ENCODE measurements at places on chromosomes 6 and 20. TPM values are rescaled to one million over a fixed set of nuclear protein-coding genes. Genes with fewer than 3 reads are reported as not detected.

GRCh38 chr6:6674872-6675271 is 86.4 kb downstream of the LY86 start:
- no peaks in the 10 kb centered on the region for H3K36me3 ChIP-seq
- H3K4me3 ChIP-seq: no peak overlapping the region
- peaks cover 25% of the 10 kb centered on the region for H3K4me1 ChIP-seq
- H3K27ac ChIP-seq: no peak overlapping the region

The LAMP5 gene
- 0.32 TPM for total RNA-seq

The NOX3 gene
- not detected for total RNA-seq

- H3K36me3 ChIP-seq: no peaks in the 10 kb centered on the region
- no peaks in the 10 kb centered on the region for H3K27me3 ChIP-seq
- H3K4me1 ChIP-seq: no peaks in the 10 kb centered on the region
- DNase-seq: no peak
- no peak overlapping the region for H3K27ac ChIP-seq
Observed at GRCh38 chr20:4829514-4830215, 108.0 kb downstream of the PRND start.

- peaks cover 4% of the 10 kb centered on the region for H3K4me1 ChIP-seq
- H3K27ac ChIP-seq: no peak overlapping the region
- no peak overlapping the region for H3K4me3 ChIP-seq
- H3K27me3 ChIP-seq: no peaks in the 10 kb centered on the region
Observed at GRCh38 chr6:148850964-148851363, 104.1 kb downstream of the UST start.

GRCh38 chr6:88989215-88989614 is 25.8 kb upstream of the RNGTT start:
- no peaks in the 10 kb centered on the region for H3K27me3 ChIP-seq
- no peak overlapping the region for H3K27ac ChIP-seq
- H3K4me3 ChIP-seq: no peak overlapping the region
- H3K36me3 ChIP-seq: no peaks in the 10 kb centered on the region

DNA sequence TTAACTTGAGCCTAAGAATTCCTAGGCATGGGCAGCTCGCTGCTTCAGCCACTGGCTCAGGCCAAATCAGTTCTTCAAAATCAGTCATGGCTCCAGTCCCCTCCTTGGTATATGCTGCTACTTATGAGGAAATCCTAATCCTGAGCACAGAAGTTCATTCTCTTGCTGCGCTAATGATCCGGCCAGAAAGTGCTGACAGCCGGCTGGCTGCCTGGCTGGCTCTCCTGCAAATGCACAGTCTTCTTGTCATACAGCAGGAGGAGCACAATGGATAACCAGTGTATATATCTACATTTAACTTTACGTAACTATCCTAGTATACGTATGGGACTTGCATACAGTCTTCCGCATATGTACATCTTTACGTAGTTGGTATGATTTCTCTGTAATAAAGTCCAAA is 500.8 kb downstream of the PRKN start:
- H3K4me3 ChIP-seq: no peak overlapping the region
- H3K36me3 ChIP-seq: no peaks in the 10 kb centered on the region
- H3K4me1 ChIP-seq: no peaks in the 10 kb centered on the region

The TMEM244 gene
- not detected for total RNA-seq

The MDFI gene
- total RNA-seq: 2.2 TPM

GRCh38 chr20:24337069-24337468 is 132.4 kb upstream of the SYNDIG1 start:
- no peak overlapping the region for H3K27ac ChIP-seq
- H3K4me3 ChIP-seq: no peak overlapping the region
- H3K27me3 ChIP-seq: no peaks in the 10 kb centered on the region
- DNase-seq: no peak

The WFDC12 gene
- total RNA-seq: not detected

DNA sequence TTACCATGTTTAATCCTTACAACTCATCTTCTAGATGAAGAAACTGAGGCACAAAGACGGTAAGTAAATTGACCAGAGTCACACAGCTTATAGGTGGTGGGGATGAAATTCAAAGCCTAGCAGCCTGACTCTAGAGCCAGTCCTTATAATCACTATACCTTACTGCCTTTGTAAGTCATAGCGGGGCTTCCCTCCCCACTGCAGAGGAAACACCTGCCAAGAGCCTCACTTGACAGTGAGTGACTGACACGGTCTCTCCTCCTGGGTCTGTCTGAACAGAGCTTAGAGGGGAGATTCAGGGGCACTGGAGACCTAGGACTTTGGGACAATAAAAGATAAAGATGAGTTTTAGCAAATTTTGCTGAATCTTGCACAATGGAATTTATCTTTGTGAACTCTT is 12.8 kb downstream of the SUN5 start:
- DNase-seq: no peak
- no peak overlapping the region for H3K27ac ChIP-seq
- H3K4me1 ChIP-seq: no peaks in the 10 kb centered on the region
- no peak overlapping the region for H3K4me3 ChIP-seq
- no peaks in the 10 kb centered on the region for H3K27me3 ChIP-seq

The TENT5A gene
- 5.6 TPM for total RNA-seq

GRCh38 chr6:168091381-168092264 is 12.6 kb upstream of the FRMD1 start:
- H3K27ac ChIP-seq: no peak overlapping the region
- no peak overlapping the region for H3K4me3 ChIP-seq
- peaks cover 12% of the 10 kb centered on the region for H3K4me1 ChIP-seq
- H3K36me3 ChIP-seq: no peaks in the 10 kb centered on the region
- DNase-seq: no peak

- peak overlapping the region; percentile 54 for H3K27ac ChIP-seq
- H3K4me3 ChIP-seq: no peak overlapping the region
- DNase-seq: peak; percentile 61
- no peaks in the 10 kb centered on the region for H3K27me3 ChIP-seq
Observed at GRCh38 chr6:21537637-21538036, 55.9 kb upstream of the SOX4 start.

DNA sequence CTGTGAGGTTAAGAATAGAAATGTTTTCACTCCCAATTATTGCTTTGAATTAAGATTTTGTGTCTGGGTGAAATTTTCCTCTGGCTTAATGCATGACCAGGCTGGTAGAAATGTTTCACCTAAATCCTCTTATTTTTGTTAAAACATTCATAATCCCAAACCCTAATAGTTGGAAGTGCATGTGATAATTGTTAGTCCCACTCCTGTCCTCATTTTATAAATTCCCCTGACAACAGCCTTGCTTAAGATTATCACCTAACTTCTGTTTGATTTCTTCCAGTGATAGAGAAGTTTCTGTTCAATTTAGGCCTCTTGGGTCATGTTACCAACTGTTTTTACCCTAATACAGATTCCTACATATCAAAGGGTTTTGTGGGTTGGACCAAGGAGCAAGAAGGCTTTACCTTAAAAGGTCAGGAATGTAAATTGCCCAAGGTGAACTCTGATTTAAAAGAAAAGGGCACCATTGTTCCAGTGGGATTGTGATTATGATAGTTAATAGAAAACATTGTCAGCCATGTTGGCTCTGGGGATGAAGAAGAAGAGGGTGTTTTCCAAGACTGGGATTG is 158.7 kb upstream of the CENPW start:
- DNase-seq: no peak
- H3K36me3 ChIP-seq: no peaks in the 10 kb centered on the region
- no peaks in the 10 kb centered on the region for H3K27me3 ChIP-seq
- H3K27ac ChIP-seq: no peak overlapping the region

The GPX5 gene
- not detected for total RNA-seq

DNA sequence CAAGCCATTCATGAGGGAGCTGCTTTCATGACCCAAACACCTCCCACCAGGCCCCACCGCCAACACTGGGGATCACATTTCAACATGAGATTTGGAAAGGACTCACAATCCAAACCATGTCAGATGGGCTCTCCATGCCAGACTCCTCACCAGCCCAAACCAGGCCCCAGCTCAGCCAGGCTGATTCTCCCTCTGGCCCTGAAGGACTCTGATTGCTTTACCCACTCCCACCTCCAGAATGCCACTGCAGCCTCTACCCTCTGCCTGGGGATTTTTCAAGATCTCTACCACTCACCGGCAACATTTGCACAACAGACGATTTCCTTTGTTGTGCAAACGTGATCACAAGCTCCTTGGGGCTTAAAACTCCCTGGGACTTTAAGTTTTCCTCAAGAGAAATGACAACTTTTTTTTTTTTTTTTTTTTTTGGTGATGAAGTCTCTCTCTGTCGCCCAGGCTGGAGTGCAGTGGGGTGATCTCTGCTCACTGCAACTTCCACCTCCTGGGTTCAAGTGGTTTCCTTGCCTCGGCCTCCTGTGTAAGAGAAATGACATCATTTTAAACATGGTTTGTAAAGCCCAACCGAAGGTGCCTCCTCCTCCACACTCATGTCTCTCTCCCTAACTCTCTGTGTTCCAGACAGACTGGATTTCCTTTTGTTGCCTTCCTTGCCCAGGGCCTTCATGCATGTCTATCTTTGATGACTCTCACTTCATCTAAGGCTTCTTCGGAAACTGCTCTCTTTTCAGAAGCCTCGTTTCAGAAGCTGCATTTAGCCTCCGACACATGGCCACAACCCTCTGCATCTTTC is 147.0 kb downstream of the CDH26 start:
- no peaks in the 10 kb centered on the region for H3K4me1 ChIP-seq
- DNase-seq: no peak
- no peak overlapping the region for H3K27ac ChIP-seq
- no peaks in the 10 kb centered on the region for H3K27me3 ChIP-seq
- no peaks in the 10 kb centered on the region for H3K36me3 ChIP-seq

- H3K27ac ChIP-seq: peak overlapping the region; percentile 68
- peaks cover 42% of the 10 kb centered on the region for H3K4me1 ChIP-seq
- no peaks in the 10 kb centered on the region for H3K27me3 ChIP-seq
- DNase-seq: peak; percentile 77
- no peak overlapping the region for H3K4me3 ChIP-seq
Observed at GRCh38 chr6:7171119-7171518, 63.4 kb downstream of the RREB1 start.

The C4A gene
- total RNA-seq: 16.9 TPM

The SOBP gene
- total RNA-seq: 2.6 TPM

- no peak overlapping the region for H3K4me3 ChIP-seq
- H3K27me3 ChIP-seq: no peaks in the 10 kb centered on the region
- H3K27ac ChIP-seq: no peak overlapping the region
- no peak for DNase-seq
- H3K4me1 ChIP-seq: no peaks in the 10 kb centered on the region
Observed at GRCh38 chr6:89734526-89734925, 85.1 kb downstream of the MDN1 start.
